OCI-M1 (cell line): ENCODE measurements at places on chromosomes 5 and 9.

DNA sequence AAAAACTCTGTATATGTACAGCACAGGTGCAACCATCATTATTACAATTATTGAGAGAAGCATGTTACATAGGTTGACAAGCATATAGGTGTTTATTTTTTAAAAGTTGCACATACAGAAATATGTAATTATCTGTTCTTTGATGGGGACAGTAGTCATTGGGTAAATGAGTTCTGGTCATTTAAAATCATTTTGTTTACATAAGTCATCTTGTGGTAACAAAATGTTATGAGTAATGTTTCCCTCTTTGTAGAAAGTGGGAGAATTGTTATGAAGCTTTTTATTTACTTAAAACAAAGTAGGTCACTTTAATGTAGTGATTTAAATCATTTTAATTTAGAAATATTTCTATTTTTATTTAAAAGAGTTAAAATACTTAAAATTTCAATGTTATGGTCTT lies 33.8 kb upstream of the FBXL17 start:
- DNase-seq, result no peak

DNA sequence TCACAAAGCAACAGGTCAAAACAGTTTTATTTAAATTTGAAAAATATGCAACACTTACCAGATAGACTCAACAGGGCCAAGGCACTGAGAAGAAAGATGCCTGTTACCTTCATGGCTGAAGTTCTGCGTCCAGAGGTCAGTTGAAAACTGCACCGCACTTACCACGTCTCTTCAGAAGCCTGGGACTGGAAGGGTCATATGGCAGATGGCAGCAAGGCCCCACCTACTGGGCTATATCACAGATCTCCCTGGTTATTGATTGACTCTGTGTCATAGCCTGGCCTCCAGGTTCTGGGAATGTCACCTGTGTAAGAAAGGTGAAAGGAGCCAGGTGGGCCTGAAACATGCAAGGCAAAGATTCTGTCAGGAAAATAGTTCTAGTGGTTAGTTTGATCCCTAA lies at the start of gene SPINK1:
SPINK1 (minus strand) TSS at position 207 of the 400 bp plus-strand sequence; CDS start at position 113, 94 bp downstream.
- no peak for DNase-seq

DNA sequence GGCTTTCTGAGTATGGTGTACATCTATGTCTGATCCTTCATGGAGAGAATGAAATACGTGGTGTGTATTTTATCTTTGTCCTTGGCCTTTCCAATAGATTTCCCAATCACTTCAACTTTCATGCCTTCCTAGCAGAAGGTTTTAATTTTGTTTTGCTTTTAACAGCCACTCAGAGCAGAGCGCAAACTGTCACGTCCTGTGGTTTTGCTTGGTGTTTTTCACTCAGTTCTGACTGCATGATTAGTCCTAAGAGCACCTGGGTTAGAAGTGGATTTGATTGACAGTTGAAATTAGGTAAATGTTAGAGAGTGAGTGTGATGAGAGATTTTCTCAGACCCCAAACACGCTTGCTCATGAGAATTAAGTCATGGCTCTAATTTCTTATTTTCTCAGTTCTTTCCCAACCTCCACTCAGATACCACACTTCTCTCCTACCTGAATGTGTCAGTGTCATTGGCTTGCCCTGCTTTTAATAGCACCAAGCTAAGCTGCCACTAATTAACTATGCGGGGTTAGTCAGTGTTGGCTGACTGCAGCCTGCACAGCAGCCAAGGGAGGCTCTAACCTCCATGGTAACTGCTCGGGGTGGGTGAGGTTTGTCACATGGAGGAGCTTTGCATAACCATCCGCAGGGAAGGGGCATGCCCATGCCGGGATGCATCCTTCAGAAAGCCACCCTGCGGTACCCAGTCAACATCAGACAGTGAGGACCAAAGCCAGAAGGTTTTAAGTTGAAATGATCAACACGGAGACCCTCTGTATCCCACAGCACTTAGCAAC lies 173.4 kb downstream of the NR3C1 start:
- no peak for DNase-seq

- peak; percentile 38 for DNase-seq
These were observed 206.1 kb downstream of the RGS3 start for GRCh38 chr9:113669522-113670115.

GRCh38 chr5:88203981-88204750 lies 64.5 kb downstream of the TMEM161B start:
- DNase-seq, result no peak

GRCh38 chr9:88523056-88523455 lies 11.9 kb upstream of the NXNL2 start:
- DNase-seq, result no peak

GRCh38 chr9:128091144-128091543 lies 23.1 kb downstream of the SLC25A25 start:
- DNase-seq, result no peak
